ENCODE measurements at places on chromosomes 16 and 17.

GRCh38 chr17:66636111-66636510, 198.8 kb upstream of the CACNG5 start:
- no peak for DNase-seq

GRCh38 chr17:27497696-27498095, 41.4 kb downstream of the KSR1 start:
- DNase-seq: no peak

DNA sequence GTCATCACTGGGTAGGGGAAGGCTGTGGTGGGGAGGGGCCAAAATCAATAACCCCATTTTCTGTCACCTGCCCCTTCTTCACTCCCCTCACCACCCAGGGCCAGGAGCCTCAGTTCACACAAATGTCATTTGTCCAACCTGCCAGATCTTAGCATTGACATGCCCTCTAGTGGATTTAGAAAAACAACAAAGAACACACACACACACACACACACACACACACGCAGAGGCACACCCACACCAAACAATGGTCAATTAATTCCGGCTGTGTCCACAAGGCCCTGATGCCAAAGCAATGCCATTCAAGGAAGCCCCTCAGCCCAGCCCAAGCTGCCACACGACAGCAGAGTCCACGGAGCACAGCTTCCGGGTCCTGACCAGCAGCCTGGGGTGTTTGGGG, 68.4 kb downstream of the NOG start:
- no peak for DNase-seq

- no peak for DNase-seq
These were observed 3.1 kb upstream of the GPS2 start for GRCh38 chr17:7318121-7318860.

DNA sequence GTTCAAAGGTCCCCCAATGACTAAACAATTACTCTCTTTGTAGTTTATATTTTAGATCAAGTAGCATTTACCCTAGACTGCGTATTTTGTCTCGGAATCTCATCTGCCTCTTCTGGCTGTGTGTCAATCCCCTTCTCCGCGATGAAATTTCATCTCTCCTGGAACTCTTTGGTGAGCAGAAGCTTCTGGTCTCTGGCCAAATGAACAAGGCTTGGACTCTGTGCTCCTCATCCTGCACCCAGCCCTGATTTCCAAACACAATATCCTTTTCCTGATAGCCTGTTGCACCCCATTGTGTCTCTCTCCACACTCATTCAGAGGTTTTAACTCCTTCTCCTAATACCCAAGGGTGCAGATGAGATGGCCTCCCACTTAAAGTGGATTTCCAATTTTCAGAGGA, 609.4 kb upstream of the CDH5 start:
- no peak for DNase-seq

DNA sequence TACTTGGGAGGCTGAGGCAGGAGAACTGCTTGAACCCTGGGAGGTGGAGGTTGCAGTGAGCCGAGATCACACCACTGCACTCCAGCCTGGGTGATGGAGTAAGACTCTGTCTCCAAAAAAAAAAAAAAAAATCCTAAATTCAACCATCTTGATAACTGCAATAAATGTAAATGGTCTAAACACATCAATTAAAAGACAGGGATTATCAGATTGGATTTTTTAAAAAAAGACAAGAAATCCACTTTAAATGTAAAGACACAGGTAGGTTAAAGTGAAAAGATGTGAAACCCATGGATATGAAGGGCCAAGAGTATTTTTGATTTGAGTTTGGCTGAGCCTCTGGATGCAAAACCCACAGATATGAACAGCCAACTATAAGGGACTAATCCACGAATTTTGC, 64.2 kb upstream of the ATP2A3 start:
- no peak for DNase-seq

GRCh38 chr17:65092262-65092661, 35.7 kb upstream of the GNA13 start:
- DNase-seq: no peak

- no peak for DNase-seq
These were observed 44.1 kb upstream of the EMP2 start for GRCh38 chr16:10624527-10624926.

DNA sequence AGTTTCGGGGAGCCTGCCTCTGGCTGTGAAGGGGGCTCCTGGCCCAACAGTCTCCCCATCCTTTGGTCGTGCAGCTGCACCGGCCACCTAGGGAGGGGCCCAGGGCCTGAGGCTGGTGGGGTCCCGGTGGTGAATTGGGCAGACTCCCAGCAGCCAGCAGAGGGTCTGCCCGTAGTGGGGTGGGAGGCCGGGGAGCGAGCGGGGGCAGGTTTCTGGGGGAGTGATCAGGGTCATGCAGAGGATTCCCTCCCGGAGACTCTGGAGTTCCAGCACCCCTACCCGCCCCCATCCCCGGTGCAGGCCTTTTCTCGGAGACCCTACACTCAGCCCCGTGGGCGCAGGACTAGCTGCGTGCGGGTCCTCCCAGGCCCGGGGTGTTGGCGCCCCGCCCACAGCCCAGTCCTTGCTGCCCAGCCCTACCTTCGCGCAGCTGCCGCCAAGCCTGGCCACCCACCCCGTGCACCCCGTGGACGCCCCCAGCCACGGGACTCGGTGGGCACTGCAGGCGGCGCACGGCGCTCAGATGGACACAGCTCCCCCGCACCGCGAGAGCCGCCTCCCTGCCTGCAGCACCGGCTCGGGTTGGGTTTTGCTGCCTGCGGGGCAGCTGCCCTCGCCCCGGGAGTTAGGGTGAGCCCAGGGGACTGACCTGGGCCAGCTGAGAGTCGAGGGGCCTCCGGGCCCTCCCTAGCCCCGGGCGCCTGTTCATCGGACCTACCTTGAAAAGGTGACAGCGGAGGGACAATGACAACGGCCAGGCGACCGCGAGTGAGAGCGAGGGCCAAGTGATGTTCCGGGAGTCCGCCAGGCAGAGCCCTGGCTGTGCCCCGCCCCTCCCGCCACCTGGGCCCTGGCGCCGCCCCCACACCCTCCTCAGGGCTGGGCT, at the start of gene GNG13:
GNG13 (minus strand) TSS at position 787 of the 886 bp plus-strand sequence. CDS start 1,657 bp downstream, outside the sequence.
- no peak for DNase-seq

- DNase-seq: no peak
These were observed 233.4 kb downstream of the STX8 start for GRCh38 chr17:9342225-9342624.

- no peak for DNase-seq
These were observed 20.0 kb upstream of the CACNG4 start for GRCh38 chr17:66944351-66945146.

GRCh38 chr16:69286941-69287713, 24.0 kb upstream of the VPS4A start:
- DNase-seq: peak; percentile 66

GRCh38 chr17:79686476-79686875, 44.3 kb upstream of the ENPP7 start:
- no peak for DNase-seq

- no peak for DNase-seq
These were observed 30.4 kb downstream of the SOCS3 start for GRCh38 chr17:78329263-78330059.

DNA sequence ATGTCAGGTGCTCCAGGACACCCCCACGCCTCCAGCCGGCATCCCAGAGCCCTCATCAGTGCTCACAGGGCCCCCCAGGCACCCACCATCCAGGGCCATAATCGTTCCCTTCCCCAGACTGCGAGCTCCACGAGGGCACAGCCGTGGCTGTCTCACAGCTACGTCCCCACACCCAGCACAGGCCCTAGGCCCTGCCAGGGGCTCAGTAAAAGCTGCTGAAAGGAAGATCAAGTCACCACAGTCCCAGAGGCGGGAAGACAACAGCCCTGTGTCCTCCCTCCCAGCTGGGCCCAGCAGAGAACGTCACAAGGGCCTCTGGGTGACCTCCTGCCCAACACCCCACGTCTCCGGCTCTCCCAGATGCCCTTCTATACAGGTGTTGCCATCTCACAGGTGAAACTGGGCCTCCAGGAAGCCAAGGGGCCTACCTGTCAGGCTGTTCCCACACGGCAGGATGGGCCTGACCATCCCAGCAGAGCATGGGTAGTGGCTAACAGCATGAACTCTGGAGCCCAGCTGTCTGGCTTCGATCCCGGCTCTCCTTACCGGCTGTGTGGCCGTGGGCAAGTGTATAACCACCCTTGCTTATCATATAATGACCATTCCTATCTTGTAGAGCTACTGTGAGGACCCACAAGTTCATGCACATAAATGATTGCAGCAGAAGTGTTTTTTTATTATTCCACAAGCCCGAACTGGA, 17.9 kb downstream of the ARL2BP start:
- DNase-seq: no peak

DNA sequence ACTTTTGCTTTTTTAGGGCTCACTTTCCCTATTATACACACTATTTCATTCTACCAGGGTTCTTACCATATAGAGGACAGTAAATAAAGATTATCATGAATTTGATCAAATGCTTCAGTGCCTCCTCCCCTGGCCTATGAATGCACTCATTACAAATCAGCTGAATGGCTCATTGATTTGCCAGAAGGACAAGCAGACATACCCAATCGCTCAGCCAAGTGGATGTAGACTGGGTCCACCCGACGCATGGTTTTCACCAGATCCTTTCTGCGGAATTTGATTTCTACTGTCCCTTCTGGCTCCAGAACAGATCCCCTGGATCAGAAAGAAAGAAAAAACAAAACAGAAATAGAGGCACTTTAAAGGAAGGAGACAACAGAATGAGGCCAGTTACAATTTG, 162.6 kb downstream of the AATF start:
- DNase-seq: no peak

DNA sequence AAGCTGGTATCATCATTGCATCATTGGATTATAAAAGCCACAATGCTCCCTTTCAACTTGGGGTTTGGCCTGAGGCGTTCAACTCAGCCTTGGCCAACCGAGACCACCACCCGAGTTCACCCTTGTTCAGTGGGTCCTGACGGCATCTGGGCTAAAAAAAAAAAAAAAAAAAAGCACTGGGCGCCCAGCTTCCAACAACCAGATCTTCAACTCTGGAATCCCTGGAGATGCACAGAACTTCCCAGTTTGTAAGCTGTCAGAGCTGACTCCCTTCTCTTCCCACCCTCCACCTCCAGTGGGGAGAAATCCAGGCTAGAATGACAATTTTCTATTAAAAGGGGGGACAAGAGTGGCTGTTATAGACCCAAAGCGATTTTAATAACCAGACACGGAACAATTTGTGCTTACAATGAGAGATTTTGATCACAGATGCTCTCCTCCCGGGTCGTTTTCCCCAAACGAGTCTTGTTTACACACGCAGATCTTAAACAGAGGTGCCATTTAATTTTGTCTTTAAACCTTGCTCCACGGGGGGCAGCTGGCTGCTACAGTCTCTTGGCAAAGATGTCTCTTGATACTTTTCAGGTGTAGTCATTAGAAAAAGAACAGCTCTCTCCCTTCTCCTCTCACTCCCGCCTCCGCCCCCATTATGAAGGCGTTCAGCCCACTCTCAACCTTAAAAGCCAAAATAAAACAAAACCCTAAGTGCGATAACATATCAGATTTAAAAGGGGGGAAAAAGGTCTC, 26.9 kb downstream of the GPRC5B start:
- no peak for DNase-seq

GRCh38 chr17:42566215-42566882, 551 bp upstream of the MLX start:
- DNase-seq: no peak

GRCh38 chr16:57653936-57654335, 14.2 kb upstream of the ADGRG3 start:
- DNase-seq: peak; percentile 62

DNA sequence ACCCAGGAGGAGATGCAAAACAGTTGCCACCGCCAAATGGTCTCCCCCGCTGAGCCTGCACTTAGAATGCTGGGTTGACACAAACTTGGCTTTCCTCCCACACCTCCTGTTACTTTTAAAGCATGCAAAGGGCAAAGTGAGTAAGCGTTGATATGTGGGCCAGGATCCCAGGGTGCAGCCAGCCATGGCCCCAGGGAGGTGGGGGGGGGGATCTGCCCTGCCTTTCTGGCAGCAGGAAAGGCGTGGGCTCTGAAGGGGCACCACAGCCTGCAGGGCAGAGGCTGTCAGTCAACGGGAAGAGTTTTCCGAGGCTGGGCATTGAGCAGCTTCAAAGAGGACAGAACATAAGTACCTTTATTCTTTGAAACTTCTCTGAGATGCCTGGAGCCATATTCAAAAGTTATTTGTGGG, 142.3 kb downstream of the ABCC12 start:
- DNase-seq: peak; percentile 36

GRCh38 chr17:80092959-80093358, 8.4 kb upstream of the GAA start:
- DNase-seq: no peak

GRCh38 chr16:51440131-51440889, 289.2 kb upstream of the SALL1 start:
- DNase-seq: peak; percentile 40

DNA sequence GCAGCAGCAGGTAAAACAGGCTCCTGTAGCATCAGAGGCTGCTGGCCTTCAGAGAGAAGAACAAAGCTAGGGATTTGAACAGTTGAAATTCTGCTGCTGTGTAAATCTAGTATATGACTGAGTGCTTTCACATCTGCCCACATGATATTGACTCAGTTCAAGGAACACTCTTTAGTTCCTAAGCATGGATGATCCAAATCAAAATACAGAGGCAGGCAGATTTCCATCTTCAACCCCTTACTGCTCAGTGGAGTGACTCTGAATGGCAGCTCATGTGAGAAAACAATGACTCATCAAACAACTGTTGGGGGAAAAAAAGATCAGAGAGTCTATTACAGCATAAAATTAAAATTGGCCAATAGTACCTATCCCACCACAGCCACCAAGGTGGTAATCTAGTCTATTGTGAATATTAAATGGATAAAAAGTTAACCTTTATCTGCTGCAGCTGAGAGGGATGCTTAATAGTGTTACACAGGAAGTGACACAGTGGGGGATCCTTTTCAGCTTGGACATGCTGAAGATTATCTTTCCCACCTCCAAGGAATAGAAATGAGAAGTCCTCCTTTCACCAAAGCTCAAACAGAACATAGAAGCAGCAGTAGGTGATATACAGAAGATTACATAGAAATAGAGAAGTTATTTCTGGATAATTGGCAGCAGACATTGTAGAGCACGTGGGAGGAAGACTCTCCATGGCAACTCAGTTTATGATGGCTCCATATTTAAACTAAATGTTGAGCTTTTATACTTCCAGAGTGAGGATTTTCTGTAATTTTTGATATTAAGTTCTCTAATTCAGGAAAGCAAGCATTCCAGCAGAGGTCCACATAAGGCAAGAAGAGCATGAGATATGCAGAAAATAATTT, 239.7 kb upstream of the ERCC4 start:
- no peak for DNase-seq

DNA sequence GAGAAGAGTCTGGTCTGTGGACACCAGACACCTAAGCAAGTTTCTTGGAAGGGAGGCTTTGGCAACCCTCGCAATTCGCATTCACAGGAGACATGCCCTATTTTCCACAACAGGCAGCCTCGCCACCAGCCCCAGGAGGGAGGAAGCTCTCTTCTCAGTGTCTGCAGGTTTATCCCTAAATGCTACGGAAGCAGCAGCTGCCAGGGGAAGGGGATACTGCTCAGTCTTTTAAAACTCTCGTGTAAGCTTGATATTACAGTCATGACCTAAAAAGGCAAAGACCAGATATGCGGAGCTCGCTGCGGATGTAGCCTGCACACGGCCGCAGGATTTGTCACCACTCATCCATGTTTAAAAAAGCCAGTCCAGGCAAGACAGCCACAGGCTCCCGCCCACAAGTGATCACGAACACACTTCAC, 159.2 kb upstream of the RPH3AL start:
- no peak for DNase-seq

GRCh38 chr16:8935989-8936388, 27.7 kb downstream of the USP7 start:
- no peak for DNase-seq

Data from NCI-H524 (cell line).